ENCODE measurements at places on chromosomes 16 and 17.

DNA sequence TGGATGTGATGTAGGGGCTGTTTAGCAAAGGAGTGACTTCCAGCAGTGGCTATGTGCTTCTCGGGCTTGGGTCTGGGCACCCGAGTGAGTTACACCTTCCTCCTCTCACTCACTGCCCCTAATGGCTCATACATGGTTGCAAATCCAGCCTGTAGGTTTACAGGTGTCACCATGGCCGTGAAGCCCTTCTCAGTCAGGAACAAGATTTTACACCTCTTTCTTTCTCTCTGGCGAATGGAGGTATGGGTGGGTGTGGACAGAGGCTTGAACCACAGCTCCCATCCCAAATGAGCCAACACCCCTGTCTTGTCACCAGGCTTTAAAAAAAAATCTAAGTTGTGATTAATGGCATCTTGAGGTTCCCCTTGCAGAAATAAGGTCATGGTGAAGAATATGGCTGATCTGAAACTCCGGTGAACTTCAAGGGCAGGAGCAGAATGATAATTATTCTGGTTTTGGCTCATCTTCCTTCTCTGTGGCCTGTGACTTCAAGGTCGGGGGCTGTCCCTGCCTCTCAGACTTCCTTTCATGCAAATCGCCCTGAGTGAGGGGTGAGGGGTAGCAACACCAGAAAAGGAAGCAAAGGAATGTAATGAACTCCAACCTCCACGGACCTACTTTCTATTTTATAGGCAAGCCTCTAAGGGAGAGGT, 331.2 kb downstream of the MAF start:
- peak; percentile 78 for DNase-seq

DNA sequence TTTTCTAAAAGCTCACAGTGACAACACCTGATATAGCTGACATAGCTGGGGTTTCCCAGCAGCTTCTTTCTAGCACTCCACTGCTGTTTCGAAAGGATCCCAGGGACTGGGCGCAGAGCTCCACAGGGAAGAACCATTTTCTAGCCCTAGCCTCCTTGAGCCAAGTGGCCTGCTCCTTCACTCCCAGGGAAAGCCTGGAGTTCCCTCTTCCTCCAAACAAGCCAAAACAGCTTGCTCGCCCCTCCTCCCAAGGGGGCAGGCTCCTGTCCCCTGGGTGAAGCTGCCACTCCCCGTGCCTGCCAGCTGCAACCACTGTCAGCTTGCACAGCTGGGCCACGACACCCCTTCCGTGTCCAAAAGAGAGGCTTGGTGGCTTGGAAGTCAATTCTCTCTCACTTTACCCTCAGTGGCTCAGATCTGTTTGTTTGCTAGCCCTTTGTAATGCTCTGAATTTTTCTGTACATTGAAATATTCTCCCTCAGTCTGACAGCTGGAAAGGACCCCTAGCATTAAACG, 59.8 kb downstream of the CYTH1 start:
- no peak for DNase-seq

DNA sequence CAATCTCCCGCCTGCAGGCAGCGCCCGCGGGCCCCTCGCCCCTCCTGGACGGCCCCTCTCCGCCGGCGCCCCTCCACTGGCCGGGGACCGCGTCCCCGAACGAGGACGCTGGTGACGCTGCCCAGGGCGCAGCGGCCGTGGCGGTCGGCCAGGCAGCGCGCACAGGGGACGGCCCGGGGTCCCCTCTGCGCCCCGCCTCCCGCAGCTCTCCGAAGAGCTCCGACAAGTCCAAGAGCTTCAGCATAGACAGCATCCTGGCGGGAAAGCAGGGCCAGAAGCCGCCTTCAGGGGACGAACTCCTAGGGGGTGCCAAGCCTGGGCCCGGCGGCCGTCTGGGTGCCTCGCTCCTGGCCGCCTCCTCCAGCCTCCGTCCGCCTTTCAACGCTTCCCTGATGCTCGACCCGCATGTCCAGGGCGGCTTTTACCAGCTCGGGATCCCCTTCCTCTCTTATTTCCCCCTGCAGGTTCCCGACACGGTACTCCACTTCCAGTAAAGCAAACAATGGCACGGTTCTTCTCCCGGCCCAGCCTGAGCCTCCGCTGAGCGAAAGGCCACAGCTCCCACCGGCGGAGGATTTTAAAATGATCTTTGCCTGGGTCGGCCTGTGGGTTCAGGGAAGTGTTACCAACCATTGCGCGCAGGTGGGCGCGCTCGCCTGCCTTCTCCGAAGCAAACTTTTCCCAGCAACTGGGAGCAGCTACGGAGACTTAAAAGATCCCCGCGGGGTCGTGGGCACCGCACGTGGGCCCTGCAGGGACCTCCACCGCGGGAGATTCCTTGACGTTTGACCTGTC, 1.1 kb downstream of the FOXL1 start:
- DNase-seq: no peak

DNA sequence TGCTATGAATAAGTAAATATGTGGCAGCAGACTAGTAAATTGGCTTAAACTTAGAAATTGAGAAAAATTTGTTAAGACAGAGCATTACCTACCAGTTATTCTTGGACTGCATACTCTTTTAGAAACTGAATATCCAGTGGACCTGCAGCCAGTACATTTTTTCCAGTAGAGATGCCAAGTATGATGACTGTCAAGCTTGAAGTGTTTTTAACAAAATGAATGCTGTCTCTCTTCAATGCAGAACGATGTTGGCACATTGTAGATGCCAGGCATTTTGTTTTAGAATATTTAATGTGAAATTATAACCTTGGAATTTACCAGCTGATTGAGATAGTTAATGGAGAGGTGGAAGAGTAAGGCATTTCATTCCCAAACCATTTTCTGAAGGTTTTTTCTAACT, 52.5 kb downstream of the NFAT5 start:
- no peak for DNase-seq

DNA sequence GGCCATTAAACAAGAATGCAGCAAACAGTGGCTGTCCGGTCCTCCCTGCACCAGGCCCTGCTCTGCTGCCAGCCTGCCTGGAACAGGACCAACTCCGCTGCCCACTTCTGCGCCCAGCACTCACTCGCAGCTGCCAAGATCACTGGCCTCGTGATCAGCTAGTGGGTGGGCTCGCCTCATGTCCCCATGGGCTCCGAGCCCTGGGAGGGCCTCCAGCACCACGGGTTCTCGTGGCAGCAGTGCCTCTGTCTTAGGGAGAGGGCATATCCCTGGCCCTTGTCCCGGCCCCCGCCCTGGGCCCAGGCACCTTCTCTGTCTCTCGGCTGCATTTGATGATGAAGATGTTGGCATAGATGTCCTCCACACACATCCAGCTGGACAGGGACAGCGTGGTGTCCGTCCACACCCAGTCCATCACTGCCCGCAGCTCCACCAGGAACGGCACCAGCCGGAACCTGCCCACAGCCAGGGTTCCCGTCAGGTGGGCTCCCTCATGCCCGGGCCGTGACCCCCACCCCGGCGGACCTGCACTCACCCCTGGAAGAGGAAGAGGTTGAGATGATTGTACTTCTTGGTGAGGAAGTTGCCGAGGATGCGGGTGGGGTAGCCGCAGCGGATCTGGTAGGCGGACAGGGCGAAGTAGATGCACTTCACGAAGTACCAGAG, 13.1 kb downstream of the CTU2 start:
- DNase-seq: no peak

DNA sequence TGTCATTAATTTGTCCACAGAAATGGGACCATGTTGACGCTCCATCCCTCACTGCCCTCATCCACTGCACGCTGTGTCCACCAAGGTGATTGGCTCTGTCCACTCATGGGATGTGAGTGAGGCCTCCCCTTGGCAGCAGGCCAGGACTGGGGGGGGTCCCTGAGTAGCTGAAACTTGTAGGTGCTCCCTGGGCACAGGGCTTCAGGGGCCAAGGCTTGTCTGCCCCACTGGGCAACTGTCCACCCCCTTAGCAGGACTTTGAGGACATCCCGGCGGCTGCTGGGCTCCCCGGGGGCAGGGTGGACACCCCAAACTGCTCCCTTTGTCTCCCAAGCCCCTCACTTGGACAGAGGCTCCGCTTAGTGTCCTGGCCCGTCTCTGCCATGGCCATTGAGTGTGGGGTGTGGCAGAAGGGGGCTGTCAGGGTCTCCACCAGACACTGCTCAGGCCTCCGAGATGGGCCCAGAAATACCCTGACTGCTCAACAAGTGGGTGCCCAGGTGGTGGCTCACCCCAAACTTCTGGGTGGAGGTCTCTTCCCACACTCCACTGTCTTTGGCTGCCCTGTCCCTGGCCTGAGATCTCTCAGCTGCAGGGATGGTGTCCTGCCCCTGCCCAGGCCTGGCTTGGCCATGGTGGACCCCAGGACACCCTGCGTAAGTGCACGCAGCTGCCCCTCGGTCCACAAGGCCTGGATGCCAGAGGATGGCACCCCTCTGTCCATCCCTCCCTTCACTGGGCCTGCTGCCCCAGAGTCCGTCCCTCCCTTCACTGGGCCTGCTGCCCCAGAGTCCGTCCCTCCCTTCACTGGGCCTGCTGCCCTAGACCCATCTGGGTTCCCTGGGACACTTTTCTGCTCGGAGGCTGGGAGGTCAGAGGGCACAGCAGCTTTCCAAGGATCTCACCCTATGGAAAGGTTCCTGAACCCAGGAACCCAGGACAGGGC, 2.9 kb upstream of the RAB40C start:
- no peak for DNase-seq

- DNase-seq: no peak
Measured at GRCh38 chr16:72022127-72022526, 13.6 kb downstream of the DHODH start.

- DNase-seq: no peak
Measured at GRCh38 chr17:7207120-7208001, 12.3 kb downstream of the DLG4 start.

DNA sequence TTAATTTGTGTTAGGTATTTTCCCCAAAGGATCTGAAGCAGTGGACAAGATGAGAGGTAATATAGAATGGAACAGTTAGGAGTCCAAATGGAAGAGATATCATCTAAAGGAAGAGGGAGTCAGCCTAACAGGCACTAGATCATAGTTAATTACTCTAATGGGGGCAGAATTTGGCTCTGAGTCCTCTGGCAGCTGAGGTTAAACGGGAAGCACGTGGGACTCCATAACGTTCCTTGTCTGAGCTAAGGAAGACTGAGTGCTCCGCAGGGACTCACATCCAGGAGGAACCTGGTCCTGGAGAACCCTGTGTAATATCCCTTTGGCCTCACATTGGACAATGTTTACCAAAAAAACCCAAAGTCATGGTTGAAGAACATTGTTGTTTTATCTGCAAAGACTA, 46.6 kb upstream of the TEX2 start:
- DNase-seq: no peak

DNA sequence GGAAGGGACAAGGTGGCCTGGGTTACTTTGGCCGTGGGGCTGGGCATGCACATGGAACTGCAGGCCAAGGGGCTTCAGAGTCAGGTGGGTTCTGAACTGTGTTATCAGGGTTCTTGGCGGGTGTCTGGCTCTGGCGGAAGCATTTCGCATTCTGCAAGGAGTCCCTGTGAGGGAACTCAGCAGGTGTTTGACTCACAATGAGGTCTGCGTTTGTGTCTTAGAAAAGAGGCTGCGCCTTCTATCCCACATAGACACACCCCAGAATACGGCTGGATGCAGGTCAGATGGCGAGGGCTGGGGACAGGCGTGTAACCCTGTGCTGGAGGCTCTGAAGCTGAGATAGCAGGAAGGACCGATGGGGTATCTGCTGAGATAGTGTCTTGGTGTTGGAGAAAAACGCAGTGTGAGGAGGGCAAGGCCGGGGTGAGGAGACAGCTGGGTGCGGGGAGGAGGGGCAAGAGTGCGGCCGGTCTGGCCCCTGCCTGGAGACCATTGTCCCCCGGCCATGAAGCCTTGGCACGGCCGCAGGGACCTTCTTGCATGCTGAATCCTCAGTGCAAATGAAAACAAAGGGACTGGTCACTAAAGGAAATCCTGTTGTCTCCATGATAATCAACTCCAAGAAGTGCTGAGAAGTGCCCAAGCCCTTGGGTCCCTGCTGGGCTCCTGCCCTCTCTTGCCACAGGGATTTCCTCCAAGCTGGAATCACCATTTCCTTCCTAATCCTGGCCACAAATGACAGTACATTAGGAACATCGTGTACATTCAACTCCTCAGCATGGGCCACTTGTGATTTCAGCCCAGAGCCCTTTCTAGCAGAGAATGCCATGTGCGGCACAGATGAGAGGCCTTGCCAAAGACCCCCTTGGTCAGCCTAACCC, 22.8 kb upstream of the MTSS2 start:
- no peak for DNase-seq

DNA sequence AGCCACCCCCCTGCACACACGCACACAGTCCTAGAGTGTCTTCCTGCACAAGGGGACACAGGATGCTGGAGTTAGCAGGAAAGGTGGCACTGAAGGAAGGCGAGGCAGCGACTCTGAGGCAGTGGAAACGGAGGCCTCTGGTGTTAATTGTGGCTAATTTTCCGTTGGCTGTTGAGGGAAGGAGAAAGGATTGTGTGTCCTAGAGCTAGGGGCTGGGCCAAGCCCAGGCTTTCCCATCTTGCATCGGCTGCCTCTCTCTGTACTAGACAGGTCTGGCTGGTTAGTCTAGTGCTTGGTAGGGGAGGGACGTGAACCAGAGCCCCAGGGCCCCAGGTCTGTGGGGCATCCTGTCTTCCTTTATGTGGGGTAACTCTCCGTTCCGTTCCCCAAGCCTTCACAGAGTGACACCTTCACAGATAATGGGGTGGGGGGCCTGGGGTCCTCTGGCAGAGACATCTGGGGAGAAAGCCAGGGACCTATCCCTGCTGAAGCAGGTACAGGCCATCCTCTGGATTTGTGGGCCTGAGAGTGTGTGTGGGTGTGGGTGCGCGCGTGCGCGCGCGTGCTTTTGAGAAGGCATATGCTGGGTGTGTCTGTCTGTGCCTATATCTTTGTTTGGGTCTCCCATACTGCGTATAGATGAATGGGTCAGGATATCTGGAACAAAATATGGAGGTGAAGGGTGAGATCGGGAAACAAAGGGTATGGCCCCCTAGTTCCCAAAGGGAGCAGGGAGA, at the start of gene CHD3:
TSS of gene CHD3 (plus strand) at position 606 of the 737 bp plus-strand sequence. CDS start 212 bp downstream, outside the sequence.
- peak; percentile 62 for DNase-seq

DNA sequence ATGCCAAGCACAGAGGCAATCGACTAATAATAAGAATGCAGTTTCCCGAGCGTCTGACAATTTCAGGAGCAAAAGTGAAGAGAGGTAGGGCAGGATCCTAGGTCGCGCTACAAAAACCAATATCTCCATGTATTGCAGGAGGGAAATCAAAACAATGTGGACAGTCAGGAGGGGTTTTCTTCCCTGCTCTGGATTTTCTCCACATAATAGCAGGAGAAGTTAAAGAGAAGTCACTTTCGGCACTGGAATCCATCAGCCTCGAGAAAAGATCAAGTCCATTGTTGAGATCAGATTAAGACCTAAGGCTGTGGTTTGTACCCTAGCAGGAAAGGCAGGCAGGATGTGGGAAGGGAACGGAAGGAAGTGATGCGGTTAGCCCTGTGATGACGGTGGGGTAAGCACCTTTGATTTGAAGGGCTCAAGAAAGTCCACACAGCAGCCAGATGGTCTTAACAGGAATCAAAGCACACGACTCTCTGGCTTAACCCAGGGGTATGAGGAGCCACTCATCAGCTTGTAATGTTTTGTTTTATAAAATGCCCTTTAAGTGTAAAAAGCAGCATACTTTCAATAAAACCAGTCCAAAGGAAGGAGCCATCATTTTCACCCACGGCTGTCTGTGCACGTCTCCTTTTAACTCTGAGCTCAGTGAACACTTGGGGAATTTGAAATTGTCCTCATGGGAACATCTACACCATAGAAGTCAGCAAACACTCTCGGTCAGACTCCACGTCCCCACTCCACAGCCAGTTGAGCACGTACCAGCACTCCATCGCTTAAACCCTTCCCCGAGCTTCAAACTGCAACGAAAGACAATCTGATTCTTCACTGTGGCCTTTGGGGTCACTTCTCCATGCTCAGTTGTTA, 15.8 kb upstream of the AKTIP start:
- DNase-seq: peak; percentile 48

- DNase-seq: no peak
Measured at GRCh38 chr17:61318684-61319098, 81.0 kb upstream of the TBX2 start.

GRCh38 chr17:21100636-21101035, 26.1 kb upstream of the DHRS7B start:
- no peak for DNase-seq

All from stimulated activated CD4-positive, alpha-beta T cell treated with anti-CD3 and anti-CD28 coated beads, Interleukin-4, amount 100 ng/mL, for 48 hours (primary cell).